ENCODE measurements at places on chromosomes 3 and 15. TPM values are rescaled to one million over a fixed set of nuclear protein-coding genes. Genes with fewer than 3 reads are reported as not detected.

DNA sequence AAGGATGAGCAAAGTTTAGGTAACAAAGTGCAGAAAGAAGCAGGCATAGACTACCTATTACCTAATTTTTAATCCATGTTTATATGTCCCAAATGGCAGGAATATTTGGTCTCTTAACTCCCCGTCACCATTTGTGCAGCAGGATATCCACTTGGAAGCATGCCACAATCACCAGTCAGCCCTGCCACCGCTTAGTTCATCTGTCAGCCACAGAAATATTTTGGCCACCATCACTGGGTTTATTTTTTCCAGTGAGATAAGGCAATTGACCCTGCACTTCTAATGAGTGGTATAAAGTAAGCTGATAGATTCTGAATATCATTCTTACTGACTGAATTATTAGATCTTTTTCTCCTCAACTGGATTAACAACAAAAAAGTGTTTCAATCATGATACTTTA lies 152.9 kb upstream of the SOX2 start:
- DNase-seq: no peak

- no peak for DNase-seq
Measured at GRCh38 chr3:71194785-71195184, 388.7 kb downstream of the FOXP1 start.

GRCh38 chr15:60809375-60809774 lies 330.4 kb upstream of the ICE2 start:
- no peak for DNase-seq

DNA sequence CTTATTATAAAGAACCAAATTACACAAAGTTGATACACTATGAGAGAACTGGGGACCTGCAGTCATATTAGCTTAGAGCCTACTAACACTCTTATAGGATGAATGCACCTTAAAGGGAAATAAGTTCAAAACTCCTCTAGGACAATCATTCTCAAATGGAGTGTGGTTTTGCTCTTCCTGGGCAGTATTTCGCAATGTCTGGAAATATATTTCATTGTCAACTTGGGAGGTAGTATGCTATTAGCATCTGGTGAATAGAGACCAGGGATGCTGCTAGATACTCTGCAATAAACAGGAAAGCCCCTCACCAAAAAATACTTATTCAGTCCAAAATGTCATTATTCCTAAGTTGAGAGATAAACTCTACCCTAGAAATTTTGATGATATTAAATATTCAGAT lies 451.4 kb upstream of the ARPP21 start:
- DNase-seq: no peak

- DNase-seq: no peak
Measured at GRCh38 chr3:5809586-5810246, 622.2 kb downstream of the EDEM1 start.

GRCh38 chr3:39977058-39977794 lies 167.8 kb downstream of the MYRIP start:
- no peak for DNase-seq

Gene FANCD2
- 27.1 TPM for total RNA-seq

Gene COPS2
- total RNA-seq: 84.0 TPM

Gene CLDN11
- 2.4 TPM for total RNA-seq
